ENCODE measurements at places on chromosomes 7 and 10.

DNA sequence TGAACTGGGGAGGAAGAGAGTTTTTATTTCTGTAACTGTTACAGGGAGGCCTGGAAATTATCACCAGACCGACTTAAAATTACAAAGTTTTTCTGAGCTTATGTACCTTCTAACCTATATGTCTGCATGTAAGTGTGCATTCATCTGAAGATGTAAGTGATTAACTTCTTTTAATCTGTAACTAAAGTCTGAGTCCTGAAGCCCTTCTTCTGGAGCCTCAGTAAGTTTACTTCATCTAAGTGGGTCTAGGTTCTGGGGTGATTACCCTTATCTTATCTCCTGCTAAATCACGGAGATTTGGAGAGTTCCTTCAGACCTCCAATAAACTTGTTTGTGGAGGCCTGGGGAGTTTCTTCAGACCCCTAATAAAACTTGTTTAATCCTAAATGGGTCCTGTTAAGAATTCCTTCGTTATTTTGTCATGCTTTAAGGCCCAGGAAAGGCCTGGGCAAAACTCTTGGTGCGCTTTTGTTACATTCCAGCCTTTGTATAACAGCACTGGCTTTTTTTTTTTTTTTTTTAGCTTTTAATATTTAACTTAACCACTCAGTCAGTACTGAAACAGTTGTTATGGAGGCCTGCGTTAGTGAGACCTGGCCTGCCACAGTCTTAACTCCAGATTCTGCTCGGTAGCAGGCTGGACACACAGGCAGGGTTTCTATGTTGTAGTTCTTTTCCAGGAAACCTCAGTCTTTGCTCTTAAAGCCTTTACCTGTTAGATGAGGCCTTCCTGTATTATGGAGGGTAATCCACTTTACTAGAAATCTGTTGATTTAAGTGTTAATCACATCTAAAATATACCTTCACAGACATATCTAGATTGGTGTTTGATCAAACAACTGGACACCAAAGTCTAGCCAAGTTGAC, 33.0 kb downstream of the TPST1 start:
- peak; percentile 69 for DNase-seq

GRCh38 chr7:44784364-44784763, 12.1 kb upstream of the PPIA start:
- DNase-seq = no peak

DNA sequence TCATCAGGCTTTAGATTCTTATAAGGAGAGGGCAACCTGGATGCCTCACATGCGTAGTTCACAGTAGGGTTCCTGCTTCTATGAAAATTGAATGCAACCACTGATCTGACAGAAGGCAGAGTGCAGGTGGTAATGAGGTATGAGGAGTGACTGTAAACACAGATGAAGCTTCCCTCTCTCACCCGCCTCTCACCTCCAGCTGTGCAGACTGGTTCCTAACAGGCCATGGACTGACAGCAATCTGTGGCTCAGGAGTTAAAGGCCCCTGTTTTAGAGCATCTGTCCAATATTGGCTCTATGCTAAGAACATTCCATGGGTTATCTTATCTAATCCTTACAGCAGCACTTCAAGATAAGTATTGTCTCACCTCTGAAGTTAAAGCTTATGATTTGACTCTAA, 213.5 kb upstream of the NRP1 start:
- no peak for DNase-seq

GRCh38 chr7:33692956-33693355, 212.4 kb upstream of the BMPER start:
- no peak for DNase-seq

DNA sequence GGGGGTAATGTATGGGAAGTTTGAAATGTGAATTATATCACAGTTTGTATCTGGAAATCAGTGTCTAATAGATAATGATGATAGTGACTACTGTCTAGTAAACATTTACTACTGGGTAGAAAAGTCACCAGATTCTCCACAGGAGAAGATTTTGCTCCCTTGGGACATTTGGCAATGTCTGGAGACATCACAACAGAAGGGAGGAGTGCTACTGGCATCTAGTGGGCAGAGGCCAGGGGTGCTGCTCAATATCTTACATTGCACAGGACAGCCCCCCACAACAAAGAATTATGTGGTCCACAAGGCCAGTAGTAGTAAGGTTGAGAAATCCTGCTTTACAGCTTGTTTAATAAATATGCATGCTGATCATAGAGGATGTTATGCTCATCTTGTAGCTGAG, 92.3 kb upstream of the PRPS1L1 start:
- DNase-seq = peak; percentile 20

- no peak for DNase-seq
Measured at GRCh38 chr7:36748017-36748487, 23.8 kb upstream of the AOAH start.

- no peak for DNase-seq
Measured at GRCh38 chr7:1152492-1152891, 7.5 kb downstream of the ZFAND2A start.

GRCh38 chr7:36048141-36048901, 104.7 kb upstream of the EEPD1 start:
- DNase-seq = no peak

DNA sequence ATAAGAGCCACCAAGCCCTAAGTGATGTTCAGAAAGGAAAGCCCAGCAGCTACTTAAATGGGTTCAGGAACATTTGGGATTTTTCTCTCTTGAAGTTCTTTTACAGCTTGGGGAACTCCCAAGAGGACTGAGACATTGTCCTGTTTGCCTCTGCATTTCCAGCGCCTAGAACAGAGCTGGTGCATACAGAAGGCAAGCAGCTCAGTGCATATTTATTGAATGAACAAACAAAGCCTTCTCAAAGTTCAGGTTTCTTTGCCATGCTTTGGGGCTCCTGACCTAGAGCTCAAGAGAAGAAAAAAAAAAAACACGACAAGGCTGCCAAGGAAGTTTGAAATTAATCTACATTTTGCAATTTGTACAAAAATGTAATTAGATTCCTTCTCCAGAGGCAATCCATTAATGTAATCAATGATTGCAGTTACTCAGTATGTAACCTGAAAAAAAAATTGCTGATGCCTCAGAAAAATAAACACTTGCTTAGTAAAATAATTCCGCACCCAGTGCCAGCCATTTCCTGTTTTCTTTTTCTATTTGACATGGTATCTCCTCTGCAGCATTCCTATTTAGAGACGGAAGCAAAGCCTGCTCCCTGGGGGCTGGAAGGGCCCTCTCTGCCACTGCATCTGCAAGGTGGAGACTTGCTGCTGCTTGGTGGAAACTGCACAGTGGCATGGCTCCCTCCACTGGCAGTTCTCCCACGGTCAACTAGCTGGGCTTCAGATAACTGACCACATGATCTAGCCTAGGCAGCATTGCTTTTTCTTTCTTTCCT, 157.3 kb downstream of the TMEM178B start:
- DNase-seq = peak; percentile 48

DNA sequence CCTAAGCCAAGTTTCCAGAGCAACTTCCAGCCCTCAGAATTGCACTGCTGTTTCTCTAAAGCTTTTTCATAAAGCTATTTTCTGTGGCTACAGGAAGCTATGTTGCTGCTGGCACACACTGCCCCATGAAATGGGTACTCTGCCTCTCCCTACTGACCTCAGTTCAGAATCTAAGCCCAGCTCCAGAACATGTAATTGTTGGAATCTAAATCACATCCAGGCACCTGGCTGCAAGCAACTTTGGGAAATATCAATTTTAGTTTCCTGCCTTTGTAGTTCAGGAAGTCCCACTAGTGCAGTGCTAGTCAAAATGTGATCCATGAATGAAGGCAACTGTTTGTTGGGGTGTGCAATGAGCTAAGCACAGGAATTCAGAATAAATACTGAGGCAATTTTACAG, 226.2 kb downstream of the THSD7A start:
- no peak for DNase-seq

DNA sequence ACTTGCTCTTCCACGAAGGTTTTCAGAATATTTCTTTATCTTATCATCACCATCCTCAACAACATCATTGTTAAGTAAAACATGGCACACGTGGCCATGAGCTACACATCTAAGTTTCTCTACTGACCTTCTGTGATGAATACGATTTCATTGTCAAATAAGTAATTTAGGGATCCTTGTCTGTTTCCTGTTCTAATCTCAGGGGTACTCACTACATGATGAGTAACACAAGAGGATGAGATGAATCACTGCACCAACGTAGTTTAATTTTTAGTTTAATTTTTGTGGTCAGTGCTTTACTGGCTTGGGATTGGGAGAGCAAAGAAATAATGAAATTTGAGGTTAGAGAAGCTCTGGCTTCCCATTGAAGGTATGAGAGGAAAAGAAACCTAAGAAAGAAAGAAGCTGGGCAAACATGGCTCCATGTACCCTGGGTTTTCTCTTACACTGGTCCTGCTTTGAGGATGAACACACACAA, 461.9 kb upstream of the KLF6 start:
- peak; percentile 80 for DNase-seq

- peak; percentile 72 for DNase-seq
Measured at GRCh38 chr10:103758294-103758681, 97.1 kb downstream of the SH3PXD2A start.

DNA sequence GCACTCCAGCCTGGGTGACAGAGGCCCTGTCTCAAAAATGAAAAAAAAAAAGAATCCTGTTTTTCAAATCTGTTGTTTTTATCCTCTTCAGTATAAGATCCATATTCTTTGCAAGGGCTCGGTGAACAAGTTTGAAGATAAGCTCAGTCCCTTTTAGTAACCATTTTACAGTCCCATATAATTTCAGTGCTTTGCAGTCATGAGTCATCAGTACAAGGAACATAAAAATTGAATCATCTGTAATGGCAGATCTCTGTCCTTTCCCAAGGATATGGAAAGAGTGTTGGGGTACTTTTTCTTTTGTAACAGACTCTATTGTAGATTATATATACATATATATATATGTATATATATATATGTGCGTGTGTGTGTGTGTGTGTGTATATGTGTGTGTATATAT, 52.2 kb upstream of the ZPBP start:
- peak; percentile 12 for DNase-seq

Data from kidney tubule cell (primary cell).